ENCODE measurements at places on chromosomes 4 and X. TPM values are rescaled to one million over a fixed set of nuclear protein-coding genes. Genes with fewer than 3 reads are reported as not detected.

ESX1 gene
- not detected for polyA plus RNA-seq

SLC9B1 gene
- polyA plus RNA-seq = 0.19 TPM

FAM120C gene
- 1.8 TPM for polyA plus RNA-seq

PRRG1 gene
- 1.8 TPM for polyA plus RNA-seq

RHOXF2B gene
- 0.13 TPM for polyA plus RNA-seq

BGN gene
- polyA plus RNA-seq = 58.8 TPM

MUC7 gene
- polyA plus RNA-seq = not detected

ZCCHC12 gene
- not detected for polyA plus RNA-seq

TLR7 gene
- 0.10 TPM for polyA plus RNA-seq
